ENCODE measurements at places on chromosomes 3 and 15.

GRCh38 chr3:7682822-7683229 is 818.8 kb upstream of the LMCD1 start:
- DNase-seq, result no peak

DNA sequence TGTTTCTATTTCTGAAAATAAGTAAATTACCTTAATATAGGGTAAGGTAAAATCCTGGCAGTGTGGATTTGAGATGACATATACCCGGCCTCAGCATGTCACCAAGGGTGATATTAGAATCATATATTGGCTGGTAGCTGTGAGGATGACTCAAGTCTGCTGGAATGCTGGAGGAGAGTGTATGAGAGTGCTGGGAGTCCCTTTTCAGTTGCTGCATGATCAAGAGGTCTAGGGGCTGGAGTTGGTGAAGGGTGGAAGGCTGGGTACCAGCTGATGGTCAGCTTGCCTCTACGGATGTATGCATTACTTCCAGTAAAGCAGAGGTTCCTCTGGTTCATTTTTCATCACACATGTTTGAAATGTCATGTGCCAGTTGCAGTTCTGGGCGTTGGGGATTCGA is 40.6 kb downstream of the SLC25A26 start:
- DNase-seq, result no peak

GRCh38 chr3:194849166-194849875 is 163.6 kb downstream of the FAM43A start:
- no peak for DNase-seq

- no peak for DNase-seq
These were observed 17.1 kb downstream of the BLOC1S6 start for GRCh38 chr15:45604326-45604725.

- DNase-seq, result no peak
These were observed 174.9 kb upstream of the FRMD4B start for GRCh38 chr3:69560818-69561217.

DNA sequence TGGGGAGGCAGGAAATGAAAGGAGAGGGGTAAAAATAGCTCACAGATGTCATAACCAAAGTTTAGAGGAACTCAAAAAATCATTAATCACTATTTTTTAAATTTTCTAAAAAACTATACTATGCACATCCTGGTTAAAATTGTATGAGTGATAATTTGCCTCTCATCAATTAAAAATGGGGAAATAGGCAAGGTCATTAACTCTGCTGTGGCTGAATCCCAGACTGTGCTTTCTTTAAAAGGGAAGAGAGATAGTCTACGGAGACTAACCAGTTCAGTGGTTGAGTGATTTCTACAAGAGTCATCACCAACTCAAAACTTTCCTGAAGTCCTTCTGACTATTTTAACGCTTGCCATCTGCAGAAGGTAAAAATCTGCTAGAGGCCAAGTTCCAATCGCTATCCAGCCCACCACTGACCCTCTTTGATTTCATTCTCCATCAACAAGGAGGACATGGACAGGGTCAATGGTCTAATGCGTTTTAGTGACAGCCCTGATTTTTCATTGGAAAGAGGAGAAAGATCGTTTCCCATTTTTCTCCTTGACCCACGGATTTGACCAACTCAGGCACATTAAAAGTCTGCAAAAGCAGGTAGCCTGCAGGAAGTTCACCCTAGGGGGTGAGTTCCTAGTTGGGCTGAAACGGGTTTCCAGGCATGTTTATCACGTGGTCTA is 850 bp downstream of the SUCLG2 start:
- no peak for DNase-seq

DNA sequence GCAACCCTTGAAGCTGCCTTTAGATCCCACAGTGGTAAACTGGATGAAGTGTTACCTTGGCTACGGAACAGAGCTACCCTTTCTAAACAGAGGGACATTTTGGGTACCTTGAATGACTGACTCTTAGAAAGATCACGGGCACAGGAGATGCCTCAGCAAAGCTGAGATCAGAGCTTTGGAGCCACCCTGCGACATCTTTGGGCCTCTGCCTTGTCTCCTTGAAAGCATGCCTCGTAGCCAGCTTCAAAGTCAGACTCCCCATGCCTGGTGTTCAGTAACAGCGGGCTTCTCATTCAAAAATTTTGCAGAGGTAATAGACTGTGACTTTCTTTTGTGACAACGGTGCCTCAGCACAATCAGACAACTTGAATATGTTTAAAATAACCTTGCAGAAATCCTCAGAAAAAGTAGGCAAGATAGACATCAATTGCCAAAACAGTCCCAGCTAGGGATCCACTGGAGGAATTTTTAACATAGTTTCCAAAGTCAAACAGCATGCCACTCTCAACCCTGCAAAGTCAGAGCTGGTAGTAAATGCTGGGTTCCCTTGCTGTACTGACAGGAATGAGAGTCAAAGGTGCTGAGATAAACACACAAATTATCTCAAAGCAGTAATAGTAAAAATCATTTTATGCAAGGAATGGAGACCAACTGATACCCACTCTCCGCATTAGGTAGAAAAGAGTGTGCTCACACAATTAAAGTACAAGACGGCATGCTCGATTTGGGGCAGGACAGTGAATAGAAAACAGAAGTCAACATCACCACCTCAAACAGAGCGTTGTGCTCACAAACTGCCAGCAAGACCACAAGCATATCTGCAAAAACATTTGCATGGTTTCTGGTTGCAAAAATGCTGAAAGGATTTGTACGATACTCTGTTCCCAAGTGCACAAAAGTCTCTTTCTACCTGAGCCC is 82.1 kb downstream of the MYO1E start:
- DNase-seq, result no peak
